A549 treated with GW870086 at 1 μM for 4 hours (cell line): ENCODE measurements at places on chromosomes 13 and 19. TPM values are rescaled to one million over a fixed set of nuclear protein-coding genes. Genes with fewer than 3 reads are reported as not detected.

KCNJ14 gene
- total RNA-seq = 0.97 to 2.1 TPM (median 1.3 TPM) in 5 replicates

TBXA2R gene
- 0.74 to 1.2 TPM (median 0.99 TPM) in 5 replicates for total RNA-seq

AP2A1 gene
- total RNA-seq = 43.4 to 57.5 TPM (median 54.4 TPM) in 5 replicates

PHF11 gene
- total RNA-seq = 6.0 to 6.9 TPM (median 6.2 TPM) in 5 replicates

HDGFL2 gene
- 23.2 to 29.4 TPM (median 26.9 TPM) in 5 replicates for total RNA-seq

ZNF763 gene
- not detected in 5 replicates for total RNA-seq
